ENCODE measurements at places on chromosomes 16 and 17.
A peak's percentile ranks its signal among the peaks of the same experiment; 100 is the strongest.

DNA sequence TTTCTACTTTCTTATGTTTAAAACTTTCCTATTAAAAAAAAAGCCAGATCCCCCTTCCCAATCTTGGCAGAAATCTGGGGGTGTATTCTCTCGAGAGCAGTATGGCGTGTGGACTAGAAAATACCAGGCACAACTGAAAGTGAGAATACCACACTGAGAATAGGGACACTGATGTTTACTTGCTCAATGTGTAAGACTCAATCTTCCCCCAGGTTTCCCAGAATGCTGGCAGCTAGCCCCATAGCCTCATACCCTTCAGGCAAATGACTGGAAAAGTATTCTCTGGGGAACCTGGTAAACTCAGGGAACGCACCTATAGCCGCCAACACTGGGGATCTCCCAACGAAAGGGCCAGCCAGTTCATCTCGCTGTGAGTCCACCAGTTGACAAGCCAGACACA is 15.3 kb downstream of the ZZEF1 start:
- no peak for DNase-seq
- 0 out of 2 replicates have a peak, but pooled peaks cover 3% of the 10 kb centered on the region for H3K36me3 ChIP-seq
- H3K27me3 ChIP-seq = no peaks in the 10 kb centered on the region
- no peak overlapping the region for H3K4me3 ChIP-seq

DNA sequence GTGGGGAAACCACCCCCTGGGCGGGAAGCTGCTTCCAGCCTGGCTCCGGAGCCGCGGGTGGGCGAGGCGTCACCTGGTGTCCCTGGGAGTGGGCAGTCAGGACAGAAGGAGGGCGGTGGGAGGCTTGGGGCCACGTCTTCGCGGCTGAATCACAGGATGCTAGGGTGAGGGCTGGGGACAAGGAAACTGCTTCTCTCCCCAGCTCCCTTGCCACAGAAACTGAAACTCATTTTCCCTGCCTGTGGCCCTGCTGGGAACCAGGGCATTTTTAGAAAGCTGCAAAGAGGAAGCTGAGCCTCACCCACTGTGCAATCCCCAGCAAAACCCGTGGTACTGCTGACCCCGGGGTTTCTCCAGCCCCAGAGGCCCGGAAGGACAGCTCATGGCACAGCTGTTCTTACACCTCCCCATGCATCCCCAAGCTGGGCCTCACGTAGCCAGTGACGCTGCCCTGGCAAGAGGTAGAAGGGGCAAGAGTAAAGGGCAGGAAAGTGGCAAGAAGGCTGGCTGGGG is 8.2 kb downstream of the RHBDF2 start:
- peak overlapping the region; percentile 59 for H3K27ac ChIP-seq
- DNase-seq = no peak
- H3K27me3 ChIP-seq = no peaks in the 10 kb centered on the region
- no peaks in the 10 kb centered on the region for H3K36me3 ChIP-seq
- H3K4me1 ChIP-seq = peaks cover 58% of the 10 kb centered on the region
- H3K4me3 ChIP-seq = no peak overlapping the region

- peaks cover 16% of the 10 kb centered on the region for H3K4me1 ChIP-seq
- no peak overlapping the region for H3K27ac ChIP-seq
- H3K4me3 ChIP-seq = no peak overlapping the region
- DNase-seq = no peak
These were observed 18.7 kb upstream of the GSE1 start for GRCh38 chr16:85594273-85594977.

- H3K4me3 ChIP-seq = no peak overlapping the region
- H3K27me3 ChIP-seq = no peaks in the 10 kb centered on the region
- H3K4me1 ChIP-seq = peaks cover 2% of the 10 kb centered on the region
- DNase-seq = no peak
These were observed 9.2 kb upstream of the ACSF3 start for GRCh38 chr16:89084411-89084810.

DNA sequence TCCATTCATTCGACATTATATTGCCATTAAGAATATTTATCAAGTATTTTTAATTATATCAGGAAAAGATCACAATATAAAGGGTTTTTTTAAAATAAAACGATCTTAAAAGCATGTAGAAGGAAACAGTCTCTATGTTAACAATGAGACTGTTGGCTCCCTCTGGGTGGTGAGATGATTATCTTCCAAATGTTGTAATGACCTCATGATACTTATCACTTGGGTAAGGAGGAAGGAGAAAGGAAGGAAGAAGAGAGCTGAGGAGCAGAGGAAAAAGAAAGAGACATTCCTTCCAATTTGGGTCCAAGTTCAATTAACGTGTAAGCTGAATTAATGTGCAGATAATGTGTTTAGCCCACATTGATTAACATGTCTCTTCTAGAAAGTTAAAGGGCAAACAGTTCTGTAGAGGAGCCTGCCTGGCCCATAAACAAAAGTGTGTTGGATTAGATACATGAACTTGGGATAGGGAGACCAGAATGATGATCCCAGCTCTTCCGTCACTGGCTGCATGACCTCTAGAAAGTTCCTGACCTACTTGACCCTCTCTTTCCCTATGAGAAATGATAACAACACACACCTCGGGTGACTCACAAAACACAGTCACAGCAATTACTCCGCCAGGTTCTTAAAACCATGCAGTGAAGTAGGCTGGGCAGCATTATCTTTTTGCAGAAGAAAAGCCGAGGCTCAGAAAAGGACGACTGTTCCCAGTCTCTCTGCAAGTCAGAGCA is 32.0 kb downstream of the PIMREG start:
- H3K27me3 ChIP-seq = no peaks in the 10 kb centered on the region
- no peaks in the 10 kb centered on the region for H3K36me3 ChIP-seq
- no peak for DNase-seq
- H3K4me1 ChIP-seq = peaks cover 3% of the 10 kb centered on the region

DNA sequence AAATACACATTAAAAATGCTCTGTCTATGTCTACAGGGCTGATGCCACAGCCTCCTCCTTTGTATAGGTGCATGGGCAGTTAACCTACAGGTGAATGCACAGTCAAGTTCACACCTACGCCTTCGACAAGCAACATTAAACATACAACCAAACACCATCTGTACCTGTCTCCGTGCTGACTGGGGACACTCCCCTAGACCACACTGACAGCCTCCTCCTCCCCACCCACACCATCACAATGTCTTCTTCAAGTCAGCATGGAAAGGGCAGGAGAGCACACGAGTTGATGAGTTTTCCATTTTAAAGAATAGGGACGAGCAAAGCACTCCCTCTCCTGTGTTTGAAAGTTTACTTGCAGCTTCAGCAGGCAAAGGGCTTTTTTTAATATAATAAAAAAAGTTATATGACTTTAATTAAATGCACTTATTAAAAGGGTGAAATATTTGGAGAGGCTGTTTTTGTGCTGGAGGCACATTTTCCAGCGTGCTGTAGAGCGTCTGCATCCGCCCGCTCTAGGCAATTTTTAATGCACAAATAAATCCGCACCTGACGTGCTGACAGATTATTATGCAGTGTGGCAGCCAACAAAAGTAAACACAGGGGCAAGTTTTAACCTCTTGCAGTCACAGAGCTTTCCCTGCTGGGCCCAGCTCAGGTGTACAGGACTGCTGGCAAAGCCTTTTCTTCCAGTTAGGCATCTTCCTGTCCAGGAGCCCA is 367.9 kb downstream of the SOX9 start:
- DNase-seq = no peak
- H3K27me3 ChIP-seq = no peaks in the 10 kb centered on the region
- H3K36me3 ChIP-seq = no peaks in the 10 kb centered on the region
- H3K4me3 ChIP-seq = peak overlapping the region; percentile 39

Data from Panc1 (cell line).